Activated B cell treated with CpG ODN at 0.5 μM for 24 hours (primary cell): ENCODE measurements at places on chromosomes 1 and 21. TPM values are rescaled to one million over a fixed set of nuclear protein-coding genes. Genes with fewer than 3 reads are reported as not detected.

GRCh38 chr1:246907472-246907871 is 24.3 kb downstream of the AHCTF1 start:
- H3K27ac ChIP-seq: no peak overlapping the region
- no peaks in the 10 kb centered on the region for H3K4me1 ChIP-seq
- H3K4me3 ChIP-seq: no peak overlapping the region

DNA sequence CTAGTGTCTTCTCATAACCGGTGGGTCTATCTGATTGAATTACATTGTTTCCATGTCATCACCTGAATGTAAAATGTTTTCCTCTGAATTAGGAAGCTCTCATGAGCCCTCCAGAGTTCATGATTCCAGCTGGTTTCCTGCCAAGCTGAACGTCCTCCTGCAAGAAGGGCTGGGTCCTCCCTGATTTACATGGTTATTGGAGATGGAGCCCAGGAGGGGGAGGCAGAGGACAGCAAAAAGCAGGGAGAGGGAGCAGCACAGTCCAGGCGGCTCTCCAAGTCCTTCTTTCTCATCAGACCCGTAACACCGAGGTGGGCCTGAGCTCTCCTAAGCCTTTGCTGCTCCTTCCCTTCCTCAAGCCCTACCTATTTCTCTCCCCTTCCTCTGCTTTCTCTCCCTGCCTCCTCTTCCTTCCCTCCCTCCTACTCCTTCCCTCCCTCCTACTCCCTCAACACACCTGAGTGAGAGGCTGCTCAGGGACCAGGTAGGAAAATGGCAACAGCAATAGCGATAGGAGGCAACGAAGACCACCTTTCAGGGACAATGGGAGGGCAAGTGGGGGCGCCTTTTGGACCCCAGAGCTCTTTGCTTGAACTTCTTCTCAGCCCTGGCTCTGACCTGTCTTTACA is 265.9 kb downstream of the PRDM2 start:
- no peak overlapping the region for H3K4me3 ChIP-seq
- DNase-seq: no peak
- no peak overlapping the region for H3K27ac ChIP-seq
- H3K36me3 ChIP-seq: no peaks in the 10 kb centered on the region
- H3K27me3 ChIP-seq: peaks cover 31% of the 10 kb centered on the region

The ARHGAP30 gene
- 154 and 158 TPM in 2 replicates for total RNA-seq

DNA sequence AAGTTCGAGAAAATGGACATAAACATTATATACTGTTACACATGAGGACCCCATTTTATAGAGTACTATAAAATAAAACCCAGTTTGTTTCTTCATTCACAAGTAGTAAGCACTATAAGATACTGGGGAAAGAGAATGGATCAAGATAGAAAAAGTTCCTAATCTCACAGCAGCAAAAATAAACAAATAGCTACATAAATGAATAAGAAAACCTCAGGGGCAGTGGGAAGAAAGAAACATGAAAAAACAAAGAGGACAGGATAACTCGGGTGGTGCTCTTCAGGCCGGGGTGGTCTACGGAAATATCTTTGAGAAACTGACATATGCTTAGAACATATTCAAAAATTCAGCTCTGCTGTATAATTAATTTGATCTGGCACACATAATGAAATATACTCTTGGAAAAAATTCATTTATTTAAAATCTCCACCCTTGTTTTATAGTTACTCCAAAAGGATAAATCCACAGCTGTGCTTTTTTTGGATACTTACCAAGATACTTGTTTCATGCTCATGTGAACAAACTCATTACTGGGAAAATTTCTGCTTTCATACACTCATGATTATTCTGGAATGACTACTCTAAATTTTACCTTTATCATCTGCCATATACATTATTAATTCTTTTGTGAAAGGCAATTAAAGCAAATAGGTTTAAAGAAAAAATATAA is 20.0 kb downstream of the CEP170 start:
- peaks cover 60% of the 10 kb centered on the region for H3K36me3 ChIP-seq
- H3K27me3 ChIP-seq: no peaks in the 10 kb centered on the region
- H3K4me3 ChIP-seq: no peak overlapping the region
- H3K27ac ChIP-seq: no peak overlapping the region

The KRTAP19-3 gene
- total RNA-seq: not detected in 2 replicates

- no peak for DNase-seq
- no peaks in the 10 kb centered on the region for H3K36me3 ChIP-seq
These were observed 32.5 kb downstream of the TRABD2B start for GRCh38 chr1:47964636-47965035.

GRCh38 chr1:110426854-110427253 is 19.4 kb upstream of the LAMTOR5 start:
- no peaks in the 10 kb centered on the region for H3K4me1 ChIP-seq
- no peak overlapping the region for H3K27ac ChIP-seq
- H3K4me3 ChIP-seq: no peak overlapping the region

GRCh38 chr1:76950306-76950705 is 83.0 kb downstream of the ST6GALNAC5 start:
- H3K4me3 ChIP-seq: no peak overlapping the region
- H3K36me3 ChIP-seq: no peaks in the 10 kb centered on the region
- DNase-seq: no peak

GRCh38 chr1:217137210-217137881 is 414.1 kb upstream of the ESRRG start:
- H3K27ac ChIP-seq: no peak overlapping the region
- no peak for DNase-seq
- no peaks in the 10 kb centered on the region for H3K36me3 ChIP-seq
- H3K4me3 ChIP-seq: no peak overlapping the region

DNA sequence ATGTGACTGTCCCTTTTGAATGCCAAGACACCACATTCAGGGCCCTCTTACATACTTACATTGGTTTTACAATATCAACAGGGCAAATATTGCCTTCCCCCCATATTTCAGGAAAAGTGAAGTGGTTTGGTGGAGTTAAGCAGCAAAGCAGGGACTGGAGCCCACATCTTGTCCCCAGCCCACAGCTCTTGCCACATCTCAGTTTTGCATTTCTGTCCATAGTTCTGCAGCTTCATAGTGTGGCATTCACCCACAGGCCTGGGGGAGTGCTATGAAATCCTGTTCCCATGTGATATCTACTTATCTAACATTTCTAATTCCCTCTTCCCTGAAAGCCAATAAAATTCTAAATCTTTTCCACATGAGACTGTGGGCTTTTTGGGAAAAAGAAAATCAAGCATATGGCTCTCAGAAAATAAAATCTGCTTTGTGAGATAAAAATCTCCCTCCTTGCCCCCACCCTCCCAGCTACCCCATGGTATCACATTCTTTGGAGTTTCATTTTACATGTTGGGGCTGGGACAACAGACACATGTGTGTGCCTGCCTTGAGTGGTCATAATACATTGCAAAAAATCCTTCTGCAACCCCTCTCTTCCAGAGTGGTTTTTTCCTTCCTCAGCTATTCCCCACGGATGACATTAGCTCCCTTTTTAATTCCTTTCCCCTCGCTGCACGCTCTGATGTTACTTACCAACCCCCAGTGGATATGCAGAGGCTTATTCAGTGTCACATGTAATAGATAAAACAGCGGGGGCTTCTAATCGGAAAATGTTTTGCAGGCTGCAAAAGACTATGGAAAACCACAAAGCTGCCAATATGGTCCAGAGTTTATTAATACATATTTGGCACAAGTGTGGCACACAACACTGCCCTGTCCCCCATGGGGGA is 20.5 kb upstream of the CD2 start:
- DNase-seq: no peak
- peaks cover 19% of the 10 kb centered on the region for H3K4me1 ChIP-seq
- no peak overlapping the region for H3K4me3 ChIP-seq
- H3K27ac ChIP-seq: no peak overlapping the region

DNA sequence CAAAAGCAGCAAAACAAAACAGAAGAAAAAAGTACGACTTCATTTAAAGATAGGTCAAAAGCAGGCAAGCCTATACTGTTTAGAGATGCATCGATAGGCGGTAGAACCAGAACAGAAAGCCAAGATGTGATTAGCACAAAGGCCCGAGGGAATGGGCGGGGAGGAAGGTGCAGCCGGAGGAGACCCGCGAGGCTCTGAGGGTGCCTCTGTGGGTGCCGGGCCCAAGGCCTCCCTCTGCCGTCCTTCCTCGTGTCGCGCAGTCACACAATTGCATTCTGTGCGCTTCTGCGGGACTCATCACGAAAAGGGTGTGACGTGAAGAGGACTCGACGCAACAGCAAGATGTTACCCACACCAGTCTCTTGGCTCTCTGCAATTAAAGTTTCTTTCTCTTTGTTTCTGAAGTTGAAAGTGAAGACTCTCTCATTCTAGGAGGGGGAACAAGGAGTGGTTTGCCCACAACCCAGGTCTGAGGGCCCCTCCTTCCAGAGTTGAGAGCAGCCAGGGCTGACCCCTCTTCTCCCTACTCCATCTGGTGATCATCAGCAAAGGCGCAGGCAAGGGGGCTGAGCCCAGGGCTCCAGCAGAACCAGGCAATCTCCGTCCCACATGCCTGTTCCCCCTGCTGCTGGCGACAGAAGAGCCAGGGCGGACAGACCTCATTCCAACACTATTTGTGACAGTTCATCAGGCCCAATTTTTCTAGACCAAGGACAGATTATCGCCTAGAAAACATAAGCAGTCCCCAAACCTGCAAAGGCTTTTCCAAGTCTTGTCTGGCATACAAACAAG is 41.0 kb downstream of the NPHP4 start:
- DNase-seq: no peak
- H3K4me3 ChIP-seq: no peak overlapping the region
- no peaks in the 10 kb centered on the region for H3K27me3 ChIP-seq
- peaks cover 14% of the 10 kb centered on the region for H3K4me1 ChIP-seq
- H3K27ac ChIP-seq: no peak overlapping the region

GRCh38 chr21:39119891-39120290 is 63.4 kb downstream of the PSMG1 start:
- H3K4me1 ChIP-seq: no peaks in the 10 kb centered on the region
- no peaks in the 10 kb centered on the region for H3K36me3 ChIP-seq
- peaks cover 9% of the 10 kb centered on the region for H3K27me3 ChIP-seq
- no peak for DNase-seq

GRCh38 chr1:108877348-108878159 is 769 bp downstream of the GPSM2 start:
- no peaks in the 10 kb centered on the region for H3K27me3 ChIP-seq
- peaks cover 13% of the 10 kb centered on the region for H3K4me1 ChIP-seq
- H3K27ac ChIP-seq: peak overlapping the region; percentile 85
- H3K36me3 ChIP-seq: peaks cover 2% of the 10 kb centered on the region

The SPRR2D gene
- total RNA-seq: not detected in 2 replicates

The RNU11 gene
- total RNA-seq: not detected in 2 replicates

The ZNF362 gene
- total RNA-seq: 14.1 and 17.7 TPM in 2 replicates

The MAP10 gene
- total RNA-seq: 2.7 and 3.0 TPM in 2 replicates
